ENCODE measurements at places on chromosomes 1 and 21. TPM values are rescaled to one million over a fixed set of nuclear protein-coding genes. Genes with fewer than 3 reads are reported as not detected.

LEPR gene
- total RNA-seq = 1.8 TPM

TNNT2 gene
- 6.6 TPM for total RNA-seq

LRRC8C gene
- 3.7 TPM for total RNA-seq

KDF1 gene
- not detected for total RNA-seq

DCDC2B gene
- total RNA-seq = not detected

CD244 gene
- not detected for total RNA-seq

S100A3 gene
- total RNA-seq = 0.61 TPM

CHI3L2 gene
- 0.80 TPM for total RNA-seq

RBP7 gene
- 0.89 TPM for total RNA-seq

SPOCD1 gene
- total RNA-seq = 0.32 TPM

IVL gene
- not detected for total RNA-seq

CTTNBP2NL gene
- 4.7 TPM for total RNA-seq

EVA1B gene
- 6.0 TPM for total RNA-seq

CDCP2 gene
- not detected for total RNA-seq

BARHL2 gene
- not detected for total RNA-seq

IARS2 gene
- 59.1 TPM for total RNA-seq

EXO5 gene
- total RNA-seq = 2.9 TPM

RAB3B gene
- not detected for total RNA-seq

NUAK2 gene
- total RNA-seq = 0.55 TPM
